ENCODE measurements at places on chromosomes 13 and 19. TPM values are rescaled to one million over a fixed set of nuclear protein-coding genes. Genes with fewer than 3 reads are reported as not detected.

GRCh38 chr19:32646556-32646955 lies 28.4 kb downstream of the ANKRD27 start:
- H3K4me3 ChIP-seq = no peak overlapping the region
- no peak overlapping the region for H3K27ac ChIP-seq
- H3K36me3 ChIP-seq = peaks cover 51% of the 10 kb centered on the region
- peaks cover 49% of the 10 kb centered on the region for H3K4me1 ChIP-seq
- H3K27me3 ChIP-seq = no peaks in the 10 kb centered on the region

GRCh38 chr13:99426426-99426825 lies 74.8 kb upstream of the TM9SF2 start:
- peaks cover 57% of the 10 kb centered on the region for H3K4me1 ChIP-seq
- H3K4me3 ChIP-seq = peak overlapping the region; percentile 12
- peak overlapping the region; percentile 87 for H3K27ac ChIP-seq
- no peaks in the 10 kb centered on the region for H3K27me3 ChIP-seq

DNA sequence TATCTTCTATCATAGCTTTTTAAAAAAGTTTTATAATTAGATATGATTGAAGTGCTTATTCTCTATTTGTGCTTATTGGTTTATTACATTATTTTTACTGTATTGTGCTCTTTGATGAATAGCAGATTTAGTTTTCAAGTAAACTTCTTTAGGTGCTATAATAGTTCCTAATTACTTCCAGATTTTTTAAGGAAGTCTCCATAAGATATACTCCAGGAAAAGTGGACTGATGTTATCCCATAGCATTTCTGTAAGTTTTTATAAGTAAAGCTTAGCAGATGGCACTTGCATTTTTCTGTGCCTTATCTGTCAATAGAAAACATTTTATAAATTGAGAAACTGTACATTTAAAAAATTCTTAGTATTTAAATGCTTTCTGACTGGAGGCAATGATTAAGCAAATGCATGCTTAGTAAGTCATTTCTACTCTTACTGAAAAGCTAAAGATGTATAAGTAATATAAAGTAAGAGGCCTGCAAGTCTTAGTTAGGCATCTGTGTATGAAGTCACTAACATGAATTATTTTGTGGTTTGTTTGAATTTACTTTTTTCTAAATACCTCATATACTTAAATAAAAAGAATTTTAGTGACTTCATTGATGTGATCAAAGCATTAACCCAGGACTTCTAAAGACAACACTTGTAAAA lies 182.8 kb downstream of the MAB21L1 start:
- no peak overlapping the region for H3K27ac ChIP-seq
- DNase-seq = no peak
- H3K4me1 ChIP-seq = no peaks in the 10 kb centered on the region

DNA sequence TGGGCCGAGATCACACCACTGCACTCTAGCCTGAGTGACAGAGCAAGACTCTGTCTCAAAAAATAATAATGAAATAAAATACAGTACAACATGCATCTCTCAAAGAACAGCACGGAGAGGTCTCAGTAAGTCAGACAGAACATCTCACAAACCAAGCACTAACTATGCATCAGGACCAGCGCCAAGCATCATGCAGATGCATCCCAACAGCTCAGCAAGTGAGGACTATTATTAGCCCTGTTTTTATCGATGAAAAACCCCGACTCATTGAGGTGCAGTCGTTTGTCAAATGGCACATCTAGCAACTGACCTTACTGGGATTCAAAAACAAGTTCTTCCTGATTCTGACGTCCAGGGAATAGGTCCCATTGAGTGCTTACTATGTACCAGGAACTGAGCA lies 3.8 kb downstream of the C19orf47 start:
- H3K4me1 ChIP-seq = peaks cover 32% of the 10 kb centered on the region
- H3K27me3 ChIP-seq = no peaks in the 10 kb centered on the region
- no peak overlapping the region for H3K4me3 ChIP-seq
- no peak overlapping the region for H3K27ac ChIP-seq
- DNase-seq = no peak

ADM5 gene
- total RNA-seq = 4.9 TPM

DNA sequence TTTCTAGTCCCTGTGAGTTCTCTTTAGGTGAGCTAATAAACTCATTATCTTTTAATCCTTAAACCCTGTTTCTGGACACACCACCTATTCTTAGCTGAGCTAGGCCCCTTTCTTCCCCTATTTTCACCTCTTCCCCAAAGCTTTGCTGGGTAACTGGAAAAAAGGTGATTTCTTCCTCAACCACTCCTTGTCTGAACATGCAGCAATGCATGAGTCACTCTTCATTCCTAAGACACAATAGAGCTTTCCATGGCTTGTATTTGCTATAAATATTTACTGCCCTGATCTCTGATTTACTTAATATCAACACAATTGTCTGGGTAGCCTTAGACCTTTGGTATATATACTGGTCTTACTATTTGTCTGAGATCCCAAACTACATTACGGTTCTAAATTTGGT lies 370.9 kb downstream of the KLF5 start:
- no peak overlapping the region for H3K27ac ChIP-seq
- no peaks in the 10 kb centered on the region for H3K36me3 ChIP-seq

GRCh38 chr19:55152017-55152416 lies 3.0 kb upstream of the TNNT1 start:
- peaks cover 28% of the 10 kb centered on the region for H3K4me1 ChIP-seq
- peak overlapping the region; percentile 82 for H3K27ac ChIP-seq
- DNase-seq = no peak
- H3K4me3 ChIP-seq = no peak overlapping the region
- peaks cover 5% of the 10 kb centered on the region for H3K36me3 ChIP-seq

- no peak overlapping the region for H3K4me3 ChIP-seq
- H3K27me3 ChIP-seq = no peaks in the 10 kb centered on the region
- H3K27ac ChIP-seq = peak overlapping the region; percentile 7
- H3K36me3 ChIP-seq = peaks cover 3% of the 10 kb centered on the region
Measured at GRCh38 chr13:50990065-50990817, 80.7 kb downstream of the RNASEH2B start.

MEGF8 gene
- total RNA-seq = 3.7 TPM

Data from activated CD4-positive, alpha-beta T cell treated with anti-CD3 and anti-CD28 coated beads, Interleukin-2, amount 10 ng/mL, durations not matched to agents 7 days and 5 days (primary cell).